ENCODE measurements at places on chromosomes 6 and 20. TPM values are rescaled to one million over a fixed set of nuclear protein-coding genes. Genes with fewer than 3 reads are reported as not detected.

Gene TSPO2
- total RNA-seq, result not detected

Gene PAK5
- total RNA-seq, result not detected

Gene NMBR
- total RNA-seq, result not detected

Gene TNFRSF6B
- 1.1 TPM for total RNA-seq

Gene ANKEF1
- 7.4 TPM for total RNA-seq

Gene TGM3
- total RNA-seq, result not detected

Gene SPATA25
- 4.8 TPM for total RNA-seq

Gene PAX1
- not detected for total RNA-seq

Gene LHFPL5
- not detected for total RNA-seq

Gene CUTA
- total RNA-seq, result 198 TPM

Gene APCDD1L
- not detected for total RNA-seq

Gene EYA2
- total RNA-seq, result not detected

Gene EGFL8
- total RNA-seq, result 30.1 TPM

Gene FOXF2
- total RNA-seq, result not detected

Gene CGA
- not detected for total RNA-seq

Gene SPDEF
- total RNA-seq, result not detected

Gene NUDT3
- total RNA-seq, result 29.8 TPM

Gene ORC3
- 31.4 TPM for total RNA-seq

Gene LST1
- 13.7 TPM for total RNA-seq

Gene GRIK2
- not detected for total RNA-seq

Gene MEP1A
- total RNA-seq, result not detected

Gene HCRTR2
- total RNA-seq, result not detected

Gene TAAR8
- not detected for total RNA-seq

Gene GLP1R
- total RNA-seq, result not detected

Gene RFX6
- not detected for total RNA-seq

Gene SRMS
- total RNA-seq, result not detected

Gene FLRT3
- total RNA-seq, result not detected

Gene FUCA2
- total RNA-seq, result 3.1 TPM
